ENCODE measurements at places on chromosomes 3 and 15.

DNA sequence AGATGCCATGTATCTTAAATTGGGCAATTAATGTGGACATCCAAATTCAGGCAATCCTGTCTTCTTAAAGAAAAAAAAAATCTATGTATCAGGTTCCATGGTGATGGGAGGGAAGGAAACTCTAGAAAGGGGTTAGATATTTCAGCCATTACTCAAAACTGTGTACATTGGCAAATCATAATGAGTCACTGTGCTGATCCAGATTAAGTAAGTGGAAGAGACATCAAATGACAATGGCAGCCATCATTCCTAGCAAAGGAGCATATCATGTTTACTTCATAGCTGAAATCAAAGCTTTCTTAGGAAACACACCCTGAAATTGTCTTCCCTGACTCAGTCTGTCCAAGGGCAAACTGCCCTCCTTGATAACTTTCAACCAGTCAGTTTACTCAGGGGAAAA, 713.3 kb upstream of the GBE1 start:
- DNase-seq: no peak

DNA sequence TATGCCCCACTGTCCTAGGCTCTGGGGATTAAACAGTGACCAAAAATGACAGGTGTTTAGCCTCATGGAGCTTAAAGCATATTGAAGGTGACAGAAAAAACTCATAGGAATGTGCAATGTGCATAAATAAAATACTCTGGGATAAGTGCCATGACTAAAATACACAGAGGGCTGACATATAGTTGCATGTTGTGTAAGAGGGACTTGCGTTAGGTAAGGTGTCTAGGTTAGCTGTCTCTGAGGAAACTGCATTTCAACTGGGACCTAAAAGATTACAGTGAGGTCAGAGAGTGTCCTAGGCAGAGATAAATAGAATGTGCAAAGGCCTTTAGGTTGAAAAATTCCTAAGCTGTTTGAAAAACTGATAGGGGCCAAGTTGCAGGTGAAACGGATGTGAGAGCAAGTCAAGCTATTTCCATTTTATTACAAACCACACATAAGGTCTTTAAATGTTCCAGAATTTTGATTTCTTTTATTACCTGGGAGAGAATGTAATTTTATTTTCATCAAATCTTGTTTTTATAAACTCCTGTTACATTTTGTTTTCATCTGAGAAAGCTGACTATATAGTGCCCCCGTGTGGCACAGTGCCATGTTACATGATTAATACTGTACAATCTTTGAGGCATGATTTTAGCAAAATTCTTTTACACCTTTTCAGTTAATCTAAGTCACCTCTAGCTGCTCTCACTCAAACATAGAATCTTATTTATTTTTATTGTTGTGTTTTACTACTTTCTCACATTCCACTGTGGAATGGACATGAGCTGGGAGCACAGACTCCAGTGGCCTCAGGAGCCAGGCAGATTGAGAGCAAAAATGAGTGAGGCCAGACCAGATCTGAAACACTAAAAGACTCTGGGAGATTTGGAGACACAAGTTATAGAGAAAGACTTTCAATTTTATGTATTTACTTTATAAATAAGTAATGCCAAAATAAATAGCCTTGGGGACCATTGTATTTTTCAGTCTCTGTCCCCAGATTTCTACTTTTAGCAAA, 259.6 kb upstream of the ZNF717 start:
- no peak for DNase-seq

DNA sequence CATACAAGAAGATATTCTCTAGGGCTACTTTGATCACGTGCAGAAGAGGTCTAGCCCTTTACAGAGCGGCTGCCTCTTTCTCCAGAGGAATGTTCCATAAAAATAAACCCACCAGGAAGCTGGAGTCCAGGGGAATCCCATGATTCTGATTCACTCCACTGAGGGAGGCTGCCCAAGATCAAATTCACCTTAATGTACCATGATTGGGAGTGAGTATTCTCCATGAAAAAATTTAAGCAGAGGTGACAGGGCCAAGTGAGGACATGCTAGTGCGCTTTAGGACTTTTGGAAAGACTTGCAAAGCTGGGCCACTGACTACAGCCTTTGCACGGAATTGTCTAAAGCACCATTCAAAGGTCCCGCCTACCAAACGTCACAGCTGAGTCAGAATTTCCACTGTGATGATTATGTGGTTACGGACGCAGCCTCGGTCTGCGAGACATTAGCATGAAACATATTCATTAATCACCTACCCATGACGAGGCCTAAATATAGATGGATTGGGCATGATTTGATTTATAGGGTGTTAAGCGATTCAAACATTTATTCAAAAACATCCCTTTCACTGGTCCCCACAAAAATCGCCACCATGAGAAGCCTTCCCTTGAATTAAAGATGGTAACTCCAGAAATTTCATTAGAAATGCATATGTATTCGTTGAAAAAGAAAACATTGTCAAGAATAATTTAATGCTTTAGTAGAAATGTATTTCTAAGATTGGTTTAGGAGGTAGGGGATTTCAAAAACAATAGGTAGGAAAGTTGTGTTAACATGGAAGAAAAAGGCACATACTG, 152.6 kb downstream of the GREM1 start:
- no peak for DNase-seq

- no peak for DNase-seq
These were observed 166.0 kb downstream of the ARRDC4 start for GRCh38 chr15:98126326-98127085.
